H7 (cell line): ENCODE measurements at places on chromosomes 4 and X. TPM values are rescaled to one million over a fixed set of nuclear protein-coding genes. Genes with fewer than 3 reads are reported as not detected.

Gene CLDN24
- total RNA-seq, result not detected in 2 replicates

Gene LPAR4
- total RNA-seq, result 2.9 and 3.3 TPM in 2 replicates

Gene IDUA
- total RNA-seq, result 4.6 TPM in 2 replicates

Gene CT83
- total RNA-seq, result not detected in 2 replicates

Gene NR3C2
- 0.22 and 0.55 TPM in 2 replicates for total RNA-seq

Gene SYTL4
- total RNA-seq, result 1.2 and 2.4 TPM in 2 replicates

Gene MAGEA11
- total RNA-seq, result 0.18 and 0.62 TPM in 2 replicates

Gene CCKAR
- total RNA-seq, result not detected in 2 replicates

Gene ADGRG4
- total RNA-seq, result not detected in 2 replicates

Gene FOXR2
- total RNA-seq, result not detected in 2 replicates

Gene PAGE5
- total RNA-seq, result not detected in 2 replicates

Gene SPANXN4
- total RNA-seq, result not detected in 2 replicates

Gene MGARP
- 0.21 and 2.0 TPM in 2 replicates for total RNA-seq

Gene RAB33B
- total RNA-seq, result 5.6 and 7.9 TPM in 2 replicates

Gene CLDN22
- total RNA-seq, result not detected in 2 replicates

Gene ADH1C
- total RNA-seq, result not detected in 2 replicates

Gene IQCM
- 0.17 and 0.18 TPM in 2 replicates for total RNA-seq

Gene USP17L18
- not detected in 2 replicates for total RNA-seq

Gene CAMK2D
- total RNA-seq, result 21.5 and 29.0 TPM in 2 replicates

Gene VAMP7
- total RNA-seq, result 25.2 and 32.1 TPM in 2 replicates

Gene RAB40A
- total RNA-seq, result 0.10 and 0.52 TPM in 2 replicates

Gene KLB
- 0.04 TPM in 1 of 2 replicates, not detected in the other for total RNA-seq

Gene TMPRSS11A
- total RNA-seq, result 0.21 TPM in 1 of 2 replicates, not detected in the other

Gene SLC38A5
- 44.0 and 65.0 TPM in 2 replicates for total RNA-seq

Gene CLDN34
- total RNA-seq, result 0.52 TPM in 1 of 2 replicates, not detected in the other

Gene XAGE3
- total RNA-seq, result not detected in 2 replicates

Gene PDLIM3
- 2.7 and 7.0 TPM in 2 replicates for total RNA-seq

Gene CFP
- total RNA-seq, result 5.5 and 6.0 TPM in 2 replicates

Gene BEND2
- not detected in 2 replicates for total RNA-seq

Gene CWH43
- total RNA-seq, result not detected in 2 replicates

Gene GUCY1B1
- total RNA-seq, result 3.3 and 5.1 TPM in 2 replicates

Gene ARAF
- total RNA-seq, result 34.4 and 38.2 TPM in 2 replicates

Gene SYP
- 1.7 and 1.9 TPM in 2 replicates for total RNA-seq

Gene NEIL3
- 7.8 and 8.8 TPM in 2 replicates for total RNA-seq

Gene ATOH1
- 0.55 and 0.59 TPM in 2 replicates for total RNA-seq

Gene KCNIP4
- not detected in 2 replicates for total RNA-seq

Gene AFM
- not detected in 2 replicates for total RNA-seq

Gene ALB
- total RNA-seq, result 0.03 TPM in 1 of 2 replicates, not detected in the other

Gene PDHA1
- 237 and 271 TPM in 2 replicates for total RNA-seq

Gene C1QTNF7
- total RNA-seq, result 0.07 TPM in 1 of 2 replicates, not detected in the other

Gene PPA2
- 70.3 and 82.4 TPM in 2 replicates for total RNA-seq

Gene TBCK
- total RNA-seq, result 23.9 and 33.8 TPM in 2 replicates

Gene RAB28
- total RNA-seq, result 27.7 and 32.4 TPM in 2 replicates

Gene TREX2
- 0.11 and 1.8 TPM in 2 replicates for total RNA-seq

Gene REPS2
- 0.31 and 1.1 TPM in 2 replicates for total RNA-seq

Gene DCAF8L2
- total RNA-seq, result not detected in 2 replicates

Gene LUZP4
- total RNA-seq, result 0.33 TPM in 1 of 2 replicates, not detected in the other

Gene FDCSP
- not detected in 2 replicates for total RNA-seq

Gene VMA21
- total RNA-seq, result 67.0 and 68.1 TPM in 2 replicates

Gene DMRTC1
- not detected in 2 replicates for total RNA-seq

Gene CHRDL1
- 7.1 and 7.3 TPM in 2 replicates for total RNA-seq
